Frontal cortex (tissue), 4 donors: ENCODE measurements at places on chromosomes 16 and 17. TPM values are rescaled to one million over a fixed set of nuclear protein-coding genes. Genes with fewer than 3 reads are reported as not detected.

Gene EFCAB5
- 2.9 TPM for total RNA-seq

Gene ITGAX
- 0.41 TPM for total RNA-seq

Gene CTCF
- 62.0 TPM for total RNA-seq

Gene MYH8
- under 0.01 TPM for total RNA-seq

Gene FA2H
- 0.41 TPM for total RNA-seq

Gene CENPN
- total RNA-seq: 4.5 TPM

Gene KRTAP2-3
- total RNA-seq: not detected

Gene CBFA2T3
- total RNA-seq: 0.82 TPM

- DNase-seq: no peak
Observed at GRCh38 chr16:10608687-10609401, 28.4 kb upstream of the EMP2 start.

- DNase-seq: no peak
Observed at GRCh38 chr16:56477096-56477878, 25.9 kb downstream of the OGFOD1 start.

- no peak for DNase-seq
Observed at GRCh38 chr16:60123392-60124023, 1389.4 kb upstream of the GOT2 start.

DNA sequence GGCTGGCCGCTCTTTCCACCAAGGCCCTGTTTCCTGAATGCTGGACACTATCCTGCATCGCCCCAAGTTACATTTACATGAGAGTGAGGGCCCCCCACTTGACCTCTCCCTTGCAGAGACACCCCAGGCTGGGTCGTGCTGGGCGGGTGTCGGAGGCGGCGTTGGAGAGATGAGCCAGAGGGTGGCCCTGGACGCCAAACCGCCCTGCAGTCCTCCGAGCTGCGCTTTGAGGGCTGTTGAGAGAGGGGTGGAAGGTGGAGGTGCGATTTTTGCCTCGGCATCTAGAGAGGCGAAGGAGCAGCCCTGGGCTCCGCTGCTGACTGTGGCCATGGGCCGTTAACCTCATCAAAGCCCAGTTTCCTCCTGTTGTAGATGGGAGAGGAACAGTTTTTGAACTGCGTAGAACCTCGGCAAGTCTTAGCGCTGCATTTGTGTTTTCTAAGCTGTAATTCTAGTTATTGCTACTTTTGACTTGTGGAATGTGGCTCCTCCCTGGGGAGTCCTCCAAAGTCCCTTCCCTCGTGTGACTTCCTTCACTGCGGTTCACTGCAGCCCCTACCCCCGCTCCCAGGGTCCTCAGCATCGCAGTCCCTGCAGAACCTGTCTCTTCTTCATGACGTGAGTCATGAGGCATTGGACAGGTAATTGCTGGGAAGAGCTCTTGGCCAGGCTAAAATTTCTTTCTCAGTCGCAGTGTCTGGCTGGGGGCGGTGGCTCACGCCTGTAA is 986 bp upstream of the ELOB start:
- peak; percentile 46 for DNase-seq

DNA sequence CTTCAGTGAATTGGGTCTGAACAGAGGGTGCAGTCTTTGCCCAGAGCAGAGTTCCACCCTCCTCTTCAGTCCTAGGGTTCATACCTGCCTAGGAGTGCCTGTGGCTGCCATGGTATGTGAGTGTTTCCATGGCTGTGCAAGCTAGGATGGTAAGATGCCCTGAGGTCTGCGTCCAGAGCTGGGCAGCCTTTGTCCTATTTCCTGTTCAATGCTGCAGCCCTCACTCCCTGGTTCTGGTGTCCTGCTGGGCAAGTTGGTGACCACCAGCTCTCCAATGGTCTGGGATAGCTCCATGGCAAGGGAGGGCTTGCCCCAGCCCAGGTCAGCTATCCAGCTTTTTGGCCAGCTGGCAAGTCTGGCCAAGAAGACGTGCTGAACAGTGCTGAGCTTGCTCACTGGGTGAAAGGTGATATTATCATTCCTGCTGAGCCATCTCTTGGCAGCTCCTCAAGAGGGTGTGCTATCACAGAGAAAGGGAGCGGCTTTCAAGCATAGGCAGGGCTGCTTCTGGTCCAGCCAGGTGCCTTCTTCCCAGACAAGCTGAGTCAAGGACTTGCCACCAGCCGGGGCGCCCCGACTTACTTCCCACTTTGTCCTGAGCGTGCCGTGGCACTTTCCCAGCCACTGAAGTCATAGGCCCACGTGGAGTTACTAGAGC is 13.0 kb upstream of the NFATC3 start:
- no peak for DNase-seq

- DNase-seq: no peak
Observed at GRCh38 chr17:61335845-61336655, 63.6 kb upstream of the TBX2 start.

DNA sequence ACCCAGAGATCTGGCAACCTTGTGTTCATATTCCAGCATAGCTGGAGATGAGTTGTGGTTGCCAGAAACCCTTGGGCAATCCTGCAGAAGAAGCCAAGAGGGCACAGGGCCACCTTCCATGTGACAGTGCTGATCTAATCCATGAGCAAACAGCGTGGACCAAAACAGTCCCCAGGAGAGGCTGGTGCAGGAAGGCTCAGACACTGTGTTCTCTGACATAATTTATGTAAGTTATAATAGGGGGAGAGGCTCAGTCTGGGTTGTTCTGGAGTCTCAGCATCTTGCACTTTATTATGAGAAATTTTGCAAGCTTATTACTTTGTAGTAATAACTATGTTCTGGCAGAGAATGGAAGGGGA is 273.9 kb downstream of the HAPSTR1 start:
- DNase-seq: peak; percentile 26

DNA sequence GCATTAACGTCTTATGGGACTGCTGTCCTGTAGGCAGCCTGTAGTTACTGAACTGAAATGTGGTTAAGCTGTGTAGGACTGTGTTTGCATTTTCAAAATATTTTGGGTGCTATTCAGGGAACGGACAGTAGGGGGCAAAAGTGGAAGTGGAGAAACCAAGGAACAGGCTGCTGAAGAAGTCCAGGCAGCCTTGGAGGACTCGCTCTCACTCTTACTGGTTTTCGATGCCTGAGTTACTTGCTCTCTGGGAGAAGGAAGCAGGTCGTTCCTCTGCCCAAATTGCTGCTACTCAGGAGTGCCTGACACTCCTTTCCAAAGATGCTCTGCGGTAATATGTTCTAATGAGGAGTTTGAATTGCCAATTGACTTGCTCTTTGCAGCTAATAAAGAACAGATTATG is 64.5 kb upstream of the RBFOX1 start:
- DNase-seq: peak; percentile 25

- no peak for DNase-seq
Observed at GRCh38 chr17:73985466-73986015, 217.9 kb upstream of the RPL38 start.

- no peak for DNase-seq
Observed at GRCh38 chr17:31357091-31357490, 34.4 kb upstream of the RAB11FIP4 start.

- DNase-seq: no peak
Observed at GRCh38 chr16:66457888-66458287, 30.8 kb downstream of the BEAN1 start.

DNA sequence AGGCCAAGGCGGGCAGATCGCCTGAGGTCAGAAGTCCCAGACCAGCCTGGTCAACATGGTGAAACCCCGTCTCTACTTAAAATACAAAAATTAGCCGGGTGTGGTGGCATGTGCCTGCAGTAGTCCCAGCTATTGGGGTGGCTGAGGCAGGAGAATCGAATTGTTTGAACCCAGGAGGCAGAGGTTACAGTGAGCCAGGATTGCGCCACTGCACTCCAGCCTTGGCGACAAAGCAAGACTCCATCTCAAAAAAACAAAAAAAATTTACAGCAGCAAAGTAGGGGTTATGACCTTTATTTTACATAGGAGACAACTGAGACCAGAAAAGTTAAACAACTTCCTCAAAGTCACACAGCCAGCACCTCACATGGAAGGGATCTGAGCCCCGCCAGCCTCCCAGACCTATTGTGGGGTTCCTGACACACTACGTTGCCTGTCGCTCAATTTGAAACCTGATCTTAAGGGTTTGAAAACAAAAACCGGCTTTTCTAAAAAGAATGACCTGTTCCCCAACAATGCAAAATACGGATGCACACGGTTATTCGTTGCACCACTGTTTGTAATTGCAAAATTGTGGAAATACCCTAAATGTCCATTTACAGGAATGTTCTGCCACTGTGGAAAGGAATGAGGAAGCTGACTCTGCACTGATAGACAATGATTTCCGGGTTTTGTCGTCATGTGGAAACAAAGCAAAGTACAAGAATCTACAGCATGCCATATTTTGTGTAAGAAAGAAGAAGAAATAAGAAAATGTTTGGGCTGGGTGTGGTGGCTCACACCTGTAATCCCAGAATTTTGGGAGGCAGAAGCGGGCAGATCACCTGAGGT is 77.2 kb downstream of the CNGB1 start:
- no peak for DNase-seq

GRCh38 chr17:72556944-72557826 is 436.4 kb downstream of the SOX9 start:
- peak; percentile 76 for DNase-seq
